ENCODE measurements at places on chromosomes 2 and 18.

GRCh38 chr2:119011910-119012209 is 69.9 kb downstream of the MARCO start:
- no peak for DNase-seq

- DNase-seq = no peak
These were observed 29.8 kb upstream of the ZNF385B start for GRCh38 chr2:179891237-179891636.

- no peak for DNase-seq
These were observed 398.5 kb downstream of the CDH2 start for GRCh38 chr18:27778441-27778840.

GRCh38 chr2:128372621-128373341 is 54.1 kb upstream of the HS6ST1 start:
- DNase-seq = no peak

GRCh38 chr18:72697706-72698105 is 153.6 kb upstream of the CBLN2 start:
- DNase-seq = no peak

GRCh38 chr2:226076529-226076928 is 677.0 kb downstream of the NYAP2 start:
- no peak for DNase-seq

GRCh38 chr2:98295721-98296414 is 50.4 kb upstream of the CNGA3 start:
- no peak for DNase-seq

- DNase-seq = no peak
These were observed 141.2 kb downstream of the PMAIP1 start for GRCh38 chr18:60040971-60041370.

- DNase-seq = no peak
These were observed 1368.4 kb upstream of the LRRTM1 start for GRCh38 chr2:81672923-81673322.

GRCh38 chr2:197108758-197109157 is 182.3 kb upstream of the PGAP1 start:
- peak; percentile 46 for DNase-seq

GRCh38 chr2:229313591-229313990 is 42.5 kb upstream of the PID1 start:
- no peak for DNase-seq

GRCh38 chr2:33015421-33016142 is 68.8 kb downstream of the LTBP1 start:
- DNase-seq = no peak

DNA sequence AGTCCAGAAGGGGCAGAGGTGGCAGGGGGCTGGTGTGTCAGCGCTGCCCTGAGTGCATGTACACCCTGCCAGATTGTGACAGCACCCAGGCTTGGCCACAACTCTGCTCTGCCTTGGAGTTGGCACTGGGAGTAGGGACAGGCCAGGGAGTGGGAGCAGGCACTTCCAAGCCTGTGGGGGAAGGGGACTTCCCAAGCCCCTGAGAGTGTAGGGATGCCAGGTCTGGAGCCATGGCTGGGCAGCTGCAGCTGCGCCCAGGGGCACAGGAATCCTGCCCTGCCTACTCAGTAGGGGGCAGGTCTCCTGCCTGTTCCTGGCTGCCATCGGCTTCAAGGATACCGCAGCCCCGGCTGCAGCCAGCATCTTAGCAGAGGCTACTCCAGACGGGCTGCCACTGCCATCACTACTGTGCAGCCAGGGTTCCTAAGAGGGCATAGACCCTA is 109.4 kb downstream of the CALCRL start:
- DNase-seq = peak; percentile 2

GRCh38 chr2:44766777-44767176 is 174.7 kb upstream of the SIX3 start:
- DNase-seq = no peak

DNA sequence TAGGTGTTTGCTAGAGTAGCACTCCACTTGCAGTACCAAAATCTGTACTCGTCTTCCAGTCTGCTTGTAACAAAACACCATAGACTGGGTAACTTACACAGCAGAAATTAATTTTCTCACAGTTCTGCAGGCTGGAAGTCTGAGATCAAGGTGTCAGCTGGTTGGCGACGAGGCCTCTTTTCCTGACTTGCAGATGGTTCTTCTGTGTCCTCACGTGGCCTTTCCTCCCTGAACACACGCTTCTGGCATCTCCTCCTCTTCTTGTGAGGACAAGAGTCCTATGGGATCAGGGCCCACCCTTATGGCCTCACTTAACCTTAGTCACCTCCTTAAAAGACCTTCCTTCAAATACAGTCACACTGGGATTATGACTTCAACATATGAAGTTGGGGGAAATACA is 493.5 kb upstream of the MYT1L start:
- no peak for DNase-seq

DNA sequence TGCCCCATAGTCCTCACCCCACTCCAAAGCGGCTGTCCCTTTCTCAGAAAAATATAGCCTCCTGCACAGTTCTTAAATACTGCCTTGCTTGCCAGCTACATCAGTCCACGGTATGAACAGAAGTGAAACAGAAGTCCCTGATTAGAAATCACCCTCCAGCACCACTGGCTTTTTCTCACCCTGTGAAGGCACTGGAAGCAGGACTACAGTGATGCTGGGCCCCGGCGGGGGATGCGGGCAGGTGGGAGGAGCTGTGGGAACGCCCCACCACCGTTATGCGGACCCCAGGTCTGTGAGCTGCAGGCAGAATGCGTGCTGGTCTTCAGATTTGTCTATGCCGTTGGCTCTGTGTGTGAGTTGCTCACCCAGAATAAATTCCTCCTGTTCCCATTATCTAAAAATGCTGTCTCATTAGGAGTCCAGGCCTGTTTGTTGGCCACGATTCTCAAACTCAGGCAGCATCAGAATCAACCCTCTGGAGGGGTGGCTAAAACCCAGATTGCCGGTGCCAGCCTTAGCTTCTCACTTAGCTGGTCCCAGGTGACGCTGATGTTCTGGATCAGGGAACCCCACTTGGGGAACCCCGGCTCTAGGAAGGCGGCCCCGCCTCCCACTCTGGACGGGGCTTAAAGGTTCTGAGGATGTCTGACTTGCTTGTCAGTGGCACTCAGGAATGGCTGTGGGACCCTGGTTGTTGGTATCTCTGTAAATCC is 224.8 kb upstream of the PXDN start:
- no peak for DNase-seq

DNA sequence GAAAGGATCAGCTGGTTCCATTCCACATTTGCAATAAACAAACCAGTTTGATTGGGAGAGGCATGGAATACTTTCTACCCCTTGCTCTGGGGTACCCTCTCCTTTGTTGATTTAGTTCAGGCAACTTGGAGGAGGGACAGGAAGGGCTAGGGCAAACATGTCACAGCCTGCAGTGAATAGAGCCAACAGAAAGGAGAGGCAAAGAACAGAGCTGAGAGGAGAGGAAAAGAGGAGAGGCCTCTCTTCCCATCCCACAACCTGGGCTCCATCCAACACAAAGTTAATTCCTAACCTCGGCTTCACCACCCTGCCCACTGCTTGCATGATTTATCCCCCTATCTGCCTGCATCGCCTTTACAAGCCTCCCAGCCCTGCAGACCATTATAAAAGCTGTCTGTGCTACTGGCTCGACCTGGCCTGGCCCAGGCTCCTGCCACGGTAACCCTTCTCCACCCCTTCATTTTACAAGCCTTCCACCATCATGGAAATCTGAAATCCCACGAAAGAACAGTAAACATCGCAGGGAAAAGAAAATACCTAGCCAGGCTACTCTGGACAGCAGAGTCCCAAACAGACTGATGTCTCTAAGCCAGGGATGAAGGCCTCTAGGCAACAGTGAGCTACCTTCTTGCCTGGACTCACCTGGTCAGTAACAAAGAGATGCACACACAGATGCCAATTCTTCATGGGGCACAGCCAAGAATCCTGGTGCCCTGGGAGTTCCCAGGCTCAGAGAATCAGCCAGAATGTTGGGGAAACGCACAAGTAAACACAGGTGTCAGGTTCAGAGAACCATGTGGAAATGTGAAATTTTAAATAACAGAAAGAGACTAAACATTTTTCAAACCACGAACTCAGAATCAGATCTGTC is 43.6 kb downstream of the NHEJ1 start:
- no peak for DNase-seq

DNA sequence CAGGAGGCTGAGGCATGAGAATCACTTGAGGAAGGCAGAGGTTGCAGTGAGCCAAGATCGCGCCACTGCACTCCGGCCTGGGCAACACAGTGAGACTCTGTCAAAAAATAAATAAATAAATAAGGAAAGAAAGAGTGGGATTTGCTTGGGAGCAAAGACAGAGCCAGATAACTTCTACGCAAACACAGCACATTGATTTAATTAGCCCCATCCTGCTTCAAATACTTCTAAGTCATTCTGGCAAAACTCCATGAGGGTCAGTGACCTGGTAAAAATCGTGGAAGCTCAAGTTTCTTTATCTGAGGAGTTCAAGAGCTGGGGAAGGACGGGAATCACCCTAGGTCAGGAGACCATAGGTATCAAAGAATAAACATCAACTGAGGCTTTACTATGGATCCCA is 70.6 kb upstream of the TCF7L1 start:
- no peak for DNase-seq

DNA sequence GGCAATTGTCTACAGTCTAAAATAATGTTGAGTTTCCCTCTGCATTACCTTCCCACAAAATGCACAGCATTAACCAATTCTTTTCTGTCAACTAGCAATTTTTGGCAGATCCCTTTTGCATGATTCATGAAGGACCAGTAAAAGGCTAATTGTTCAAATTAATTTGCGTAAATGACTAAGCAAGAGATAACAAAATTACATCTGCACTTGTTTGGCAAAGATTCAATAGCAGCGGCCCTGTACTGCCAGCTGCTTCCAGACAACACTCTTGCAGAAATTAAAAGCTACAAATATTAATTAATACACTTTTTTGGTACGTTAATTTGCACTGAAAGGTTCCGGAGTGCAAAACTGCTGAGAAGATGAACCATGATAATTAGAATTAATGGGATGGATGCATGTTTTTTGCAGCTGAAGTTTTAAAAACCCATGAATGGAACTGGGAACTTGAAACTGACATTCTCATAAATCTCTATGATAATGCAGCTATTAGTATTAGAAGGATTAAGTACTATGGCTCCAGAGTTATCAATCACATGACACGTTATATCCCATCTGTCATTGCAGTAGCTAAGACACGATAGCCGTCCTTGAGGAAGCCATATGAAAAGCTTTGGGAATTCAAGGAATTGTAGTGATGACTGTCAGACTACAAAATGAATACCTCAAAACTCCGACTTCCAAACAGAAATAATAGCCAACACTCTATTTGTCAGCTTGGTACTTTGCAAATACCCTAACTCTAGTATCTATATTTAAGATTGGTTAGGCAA is 1268.3 kb upstream of the ACVR2A start:
- no peak for DNase-seq

DNA sequence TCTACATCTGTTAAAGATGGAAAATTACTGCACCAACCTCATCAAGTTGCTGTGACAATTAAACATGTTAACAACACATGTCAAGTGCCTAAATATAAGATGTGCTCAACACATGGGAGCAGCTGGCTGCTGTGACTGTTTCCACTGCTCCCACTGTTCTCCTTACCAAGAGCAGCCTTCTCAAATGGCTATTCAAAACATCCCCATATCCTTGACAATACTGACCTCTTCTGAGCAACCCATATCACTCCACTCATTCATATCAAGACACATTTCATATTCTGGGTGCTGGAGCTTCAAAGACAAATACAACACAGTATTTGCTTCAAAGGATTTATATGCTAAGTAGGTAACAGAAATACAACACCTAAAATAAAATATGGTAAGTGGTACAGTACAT is 60.3 kb downstream of the PIAS2 start:
- no peak for DNase-seq

- DNase-seq = no peak
These were observed 612.3 kb upstream of the FANCL start for GRCh38 chr2:58853420-58853819.

DNA sequence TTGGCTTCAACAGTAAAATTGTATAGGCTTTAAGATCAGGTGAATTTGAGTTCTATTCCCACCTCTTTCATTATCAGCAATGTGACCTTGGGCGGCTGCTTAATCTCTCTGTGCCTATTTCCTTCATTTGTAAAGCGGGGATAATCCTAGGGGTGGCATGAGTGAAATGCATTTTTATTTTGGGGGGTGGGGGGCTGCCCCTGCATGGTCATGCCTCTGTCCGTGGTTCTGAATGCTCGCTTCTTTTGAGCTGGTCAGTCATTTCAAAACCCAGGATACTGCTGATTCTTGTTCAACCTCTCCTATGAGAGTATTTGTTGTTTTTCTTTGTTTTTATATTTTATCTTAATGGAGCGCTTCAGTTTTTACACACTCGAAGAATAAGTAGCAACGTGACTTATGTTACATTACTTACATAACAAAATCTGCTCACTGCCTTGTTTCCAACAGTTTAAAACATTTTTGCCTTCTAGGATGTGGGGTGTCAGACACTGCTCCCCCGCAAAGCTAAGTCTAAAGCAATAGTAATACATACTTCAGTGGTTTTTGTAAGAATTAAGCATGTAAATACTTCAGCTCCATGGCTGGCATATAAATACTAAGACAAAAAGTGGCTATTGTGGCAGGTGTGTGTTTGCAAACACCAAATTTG is 152.6 kb upstream of the PELI1 start:
- DNase-seq = peak; percentile 46

GRCh38 chr18:49459404-49460171 is 857 bp downstream of the DYM start:
- DNase-seq = no peak

DNA sequence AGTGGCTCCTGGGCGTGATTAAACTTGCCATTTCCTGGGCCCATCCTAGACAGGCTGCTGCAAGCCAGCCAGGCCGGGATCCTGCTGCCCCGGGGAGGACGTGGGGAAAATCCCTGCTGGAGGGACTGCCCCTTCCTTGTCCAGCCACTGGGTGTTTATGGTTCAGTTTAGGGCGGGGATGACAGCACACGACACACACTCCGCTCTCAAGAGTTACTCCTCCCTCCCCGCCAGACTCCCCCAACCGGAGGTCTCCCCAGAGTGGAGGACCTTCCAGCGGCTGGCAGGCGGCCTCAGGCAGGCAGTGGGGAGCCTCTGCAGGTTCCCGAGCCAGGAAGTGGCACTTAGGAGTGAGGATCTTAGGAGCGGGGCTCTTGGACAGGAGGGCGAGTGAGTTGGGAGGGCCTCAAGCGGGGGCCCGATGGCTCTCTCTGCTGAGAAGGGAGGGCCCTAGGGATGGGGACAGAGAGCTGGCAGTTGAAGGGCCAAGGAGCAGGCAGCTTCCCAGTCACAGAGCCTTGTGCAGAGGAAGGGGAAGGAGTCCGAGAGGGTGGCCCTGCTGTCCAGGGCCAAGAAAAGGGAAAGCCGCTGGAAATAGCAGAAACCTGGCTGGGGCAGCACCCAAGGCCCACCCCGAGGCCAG is 5.7 kb upstream of the GPR35 start:
- no peak for DNase-seq

- no peak for DNase-seq
These were observed 203.5 kb downstream of the NDUFA10 start for GRCh38 chr2:239821694-239822075.

DNA sequence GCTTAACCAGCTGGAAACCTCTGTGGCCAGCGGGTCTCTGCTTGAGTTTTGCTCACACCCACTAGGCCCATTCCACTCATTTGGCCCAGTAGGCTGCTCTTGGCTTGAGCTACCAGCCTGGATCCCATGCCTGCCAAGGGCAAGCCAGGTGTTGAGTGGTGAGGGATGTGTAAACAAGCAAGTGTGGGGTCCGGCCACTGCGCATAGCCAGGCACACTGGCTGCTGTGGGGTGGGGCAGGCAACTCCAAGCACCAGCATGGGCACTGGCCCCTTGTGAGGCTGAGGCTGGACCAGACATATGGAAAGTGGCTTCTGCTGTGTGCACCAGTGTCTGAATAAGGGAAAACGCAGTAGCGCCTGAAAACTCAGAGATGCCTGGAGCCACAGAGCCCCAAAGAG is 732.7 kb downstream of the NR4A2 start:
- no peak for DNase-seq
